Activated CD4-positive, alpha-beta memory T cell treated with anti-CD3 and anti-CD28 coated beads for 36 hours (primary cell): ENCODE measurements at places on chromosomes 2 and 18. TPM values are rescaled to one million over a fixed set of nuclear protein-coding genes. Genes with fewer than 3 reads are reported as not detected.
A peak's percentile ranks its signal among the peaks of the same experiment; 100 is the strongest.

DNA sequence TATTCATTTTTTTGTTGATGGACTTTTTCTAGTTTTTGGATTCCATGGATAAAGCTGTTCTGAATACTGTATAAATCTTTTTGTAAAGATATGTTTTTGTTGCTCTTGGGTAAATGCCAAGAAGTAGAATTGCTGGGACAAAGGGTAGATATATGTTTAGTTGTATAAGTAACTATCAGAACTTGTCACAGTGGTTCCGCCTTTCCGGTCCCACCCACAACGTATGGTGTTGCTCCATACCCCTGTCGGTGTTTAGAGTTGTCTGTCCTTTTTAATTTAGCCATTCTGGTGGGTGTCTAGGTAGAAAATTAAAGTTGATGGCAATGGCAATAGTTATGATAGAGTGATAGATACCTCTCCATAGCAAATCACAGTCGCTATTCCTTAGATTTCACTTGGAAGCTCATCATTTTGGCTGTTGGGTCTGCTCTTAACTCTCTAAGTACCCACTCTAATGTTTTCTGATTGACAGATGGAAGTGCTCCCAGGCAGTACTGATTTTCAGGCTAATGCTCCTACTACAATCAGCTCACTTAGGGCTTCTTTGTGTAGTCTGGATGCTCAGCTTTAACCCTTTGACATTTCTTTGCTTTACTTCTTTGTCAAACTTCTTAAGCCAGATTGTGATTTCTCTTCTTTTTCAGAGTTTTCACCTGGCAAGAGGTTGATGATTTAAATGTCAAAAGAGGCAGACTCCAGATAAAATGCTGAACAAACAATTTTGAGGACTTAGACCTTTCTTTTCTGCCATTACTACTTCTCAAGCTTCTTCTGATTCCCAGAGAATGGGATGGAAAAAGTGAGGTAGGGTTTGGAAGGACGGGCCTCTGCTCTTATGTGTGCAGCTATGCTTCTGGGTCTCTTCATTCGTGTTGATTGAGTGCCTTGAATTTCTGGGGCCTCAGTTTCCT is 156.4 kb downstream of the AQP4 start:
- no peak overlapping the region for H3K4me3 ChIP-seq
- DNase-seq = no peak
- H3K27ac ChIP-seq = no peak overlapping the region
- H3K27me3 ChIP-seq = no peaks in the 10 kb centered on the region
- no peaks in the 10 kb centered on the region for H3K36me3 ChIP-seq

- DNase-seq = no peak
- no peaks in the 10 kb centered on the region for H3K27me3 ChIP-seq
- H3K4me1 ChIP-seq = no peaks in the 10 kb centered on the region
- H3K36me3 ChIP-seq = no peaks in the 10 kb centered on the region
- no peak overlapping the region for H3K27ac ChIP-seq
Observed at GRCh38 chr2:133711806-133712205, 143.5 kb upstream of the NCKAP5 start.

Gene CCNYL1
- 5.7 TPM for total RNA-seq

Gene ACVR2A
- 2.9 TPM for total RNA-seq

- no peak overlapping the region for H3K4me3 ChIP-seq
- DNase-seq = no peak
- no peaks in the 10 kb centered on the region for H3K27me3 ChIP-seq
- H3K36me3 ChIP-seq = peaks cover 46% of the 10 kb centered on the region
- no peak overlapping the region for H3K27ac ChIP-seq
Observed at GRCh38 chr18:12325726-12326245, 17.7 kb downstream of the TUBB6 start.

Gene SH2D6
- 0.65 TPM for total RNA-seq

DNA sequence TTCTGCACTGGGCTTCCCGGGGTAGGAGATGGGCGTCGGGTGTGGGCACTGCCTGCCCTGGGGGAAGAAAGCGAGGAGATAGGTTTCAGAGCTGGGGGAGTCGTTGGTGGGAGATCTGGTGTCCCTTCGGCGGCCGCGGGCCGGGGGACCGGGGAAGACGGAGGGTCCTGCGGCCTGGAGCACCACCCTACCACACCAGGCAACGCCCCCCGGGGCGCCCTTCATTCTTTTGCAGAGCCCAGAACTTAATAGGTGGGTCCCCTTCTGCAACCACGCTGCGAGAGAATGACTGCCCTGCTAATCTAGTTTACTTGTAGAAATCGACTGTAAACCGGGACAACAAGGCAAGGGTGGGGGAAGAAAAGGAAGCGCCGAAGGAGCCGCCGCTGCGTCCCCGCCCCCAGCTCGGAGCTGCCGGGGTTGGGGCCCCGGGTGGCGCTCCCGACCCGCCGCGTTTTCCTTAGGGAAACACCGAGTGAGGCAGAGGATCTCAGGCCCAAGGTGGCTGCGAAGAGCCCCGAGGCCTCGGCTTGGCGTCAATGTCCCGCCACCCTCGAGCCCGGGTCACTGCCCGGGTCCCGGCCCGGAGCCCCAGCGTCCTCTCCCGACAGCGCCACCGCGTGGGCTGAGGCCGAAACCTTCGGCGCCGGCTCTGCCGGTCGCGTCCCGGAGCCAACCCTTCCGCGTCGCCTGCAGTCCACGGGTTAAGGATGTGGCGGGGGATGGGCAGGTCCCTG is 5.4 kb upstream of the SATB2 start:
- H3K4me1 ChIP-seq = peaks cover 17% of the 10 kb centered on the region
- H3K36me3 ChIP-seq = peaks cover 2% of the 10 kb centered on the region
- H3K27me3 ChIP-seq = peaks cover 70% of the 10 kb centered on the region
- DNase-seq = peak; percentile 74
- H3K4me3 ChIP-seq = peak overlapping the region; percentile 48

Gene KATNAL2
- 0.69 TPM for total RNA-seq

GRCh38 chr2:42510608-42511243 is 16.9 kb upstream of the KCNG3 start:
- no peak overlapping the region for H3K4me3 ChIP-seq
- H3K27ac ChIP-seq = no peak overlapping the region
- no peak for DNase-seq
- peaks cover 7% of the 10 kb centered on the region for H3K4me1 ChIP-seq
- peaks cover 2% of the 10 kb centered on the region for H3K27me3 ChIP-seq

DNA sequence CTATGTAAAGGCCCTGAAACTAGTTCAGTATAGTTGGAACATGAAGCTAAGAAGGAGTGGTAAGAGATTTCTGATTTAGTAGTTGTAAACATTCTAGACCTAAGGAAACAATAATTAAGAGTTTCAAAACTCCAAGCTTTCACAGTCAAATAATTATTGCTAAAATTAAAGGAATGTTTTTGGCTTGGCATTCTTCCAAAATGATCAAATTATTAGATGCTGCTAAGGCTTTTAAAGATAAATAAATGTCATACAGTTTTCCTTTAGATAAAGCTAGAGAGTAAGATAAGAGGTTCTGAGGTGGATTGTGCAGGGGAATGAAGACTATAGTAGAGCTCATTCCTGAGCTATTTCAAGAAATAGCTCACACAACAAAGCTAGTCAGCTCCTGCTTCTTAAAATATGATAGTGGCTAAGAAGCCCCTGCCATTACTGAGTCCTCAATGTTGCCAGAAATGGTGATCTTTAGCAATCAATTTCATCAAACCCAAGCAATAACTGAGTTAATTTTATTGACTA is 45.3 kb downstream of the ZC3H15 start:
- H3K27me3 ChIP-seq = no peaks in the 10 kb centered on the region
- H3K27ac ChIP-seq = no peak overlapping the region
- no peaks in the 10 kb centered on the region for H3K36me3 ChIP-seq
- H3K4me1 ChIP-seq = no peaks in the 10 kb centered on the region
- no peak overlapping the region for H3K4me3 ChIP-seq

Gene GPC1
- total RNA-seq = 4.7 TPM

Gene DUSP2
- total RNA-seq = 539 TPM

GRCh38 chr2:502831-503230 is 174.4 kb downstream of the TMEM18 start:
- H3K27ac ChIP-seq = no peak overlapping the region
- no peaks in the 10 kb centered on the region for H3K4me1 ChIP-seq
- H3K4me3 ChIP-seq = no peak overlapping the region
- no peak for DNase-seq
- no peaks in the 10 kb centered on the region for H3K36me3 ChIP-seq

GRCh38 chr2:62723253-62723652 is 17.7 kb downstream of the EHBP1 start:
- H3K4me3 ChIP-seq = no peak overlapping the region
- peaks cover 14% of the 10 kb centered on the region for H3K4me1 ChIP-seq
- H3K36me3 ChIP-seq = peaks cover 14% of the 10 kb centered on the region
- no peak overlapping the region for H3K27ac ChIP-seq

Gene SULT1C4
- total RNA-seq = not detected

Gene ACTG2
- total RNA-seq = not detected

Gene SERPINB11
- not detected for total RNA-seq

- H3K27me3 ChIP-seq = no peaks in the 10 kb centered on the region
- H3K36me3 ChIP-seq = no peaks in the 10 kb centered on the region
- H3K4me1 ChIP-seq = peaks cover 27% of the 10 kb centered on the region
- no peak overlapping the region for H3K27ac ChIP-seq
Observed at GRCh38 chr2:195582188-195582587, 74.8 kb upstream of the SLC39A10 start.

GRCh38 chr18:60978338-60978737 is 354.9 kb upstream of the CDH20 start:
- H3K4me1 ChIP-seq = no peaks in the 10 kb centered on the region
- DNase-seq = no peak
- H3K4me3 ChIP-seq = no peak overlapping the region
- H3K36me3 ChIP-seq = no peaks in the 10 kb centered on the region

DNA sequence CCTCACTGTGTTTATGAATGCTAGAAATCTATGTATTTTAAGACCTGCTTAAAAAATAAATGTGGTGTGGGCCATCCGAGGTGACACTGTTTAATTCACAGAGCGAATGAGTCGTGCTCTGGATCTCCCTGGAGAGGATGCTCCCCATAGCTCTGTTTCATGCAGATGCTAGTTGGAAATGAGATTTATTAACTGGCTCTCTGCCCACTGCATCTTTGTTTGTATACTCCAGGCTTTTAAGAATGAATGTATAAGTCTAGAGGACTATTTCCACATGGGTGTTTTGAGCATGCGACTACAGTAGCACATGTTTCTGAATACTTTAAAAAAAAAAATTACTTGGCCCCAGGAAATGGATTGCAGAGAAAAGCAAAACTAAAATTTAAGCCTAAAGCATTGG is 3.9 kb downstream of the MAPRE2 start:
- peak overlapping the region; percentile 18 for H3K4me3 ChIP-seq
- no peaks in the 10 kb centered on the region for H3K27me3 ChIP-seq
- DNase-seq = no peak
- peaks cover 74% of the 10 kb centered on the region for H3K4me1 ChIP-seq

Gene ATP6V1C2
- not detected for total RNA-seq

GRCh38 chr2:184524551-184525382 is 73.6 kb upstream of the ZNF804A start:
- H3K36me3 ChIP-seq = no peaks in the 10 kb centered on the region
- no peaks in the 10 kb centered on the region for H3K27me3 ChIP-seq
- H3K4me1 ChIP-seq = no peaks in the 10 kb centered on the region
- DNase-seq = no peak
- H3K4me3 ChIP-seq = no peak overlapping the region
- no peak overlapping the region for H3K27ac ChIP-seq

- peaks cover 2% of the 10 kb centered on the region for H3K27me3 ChIP-seq
- peaks cover 33% of the 10 kb centered on the region for H3K36me3 ChIP-seq
- peaks cover 74% of the 10 kb centered on the region for H3K4me1 ChIP-seq
- H3K27ac ChIP-seq = peak overlapping the region; percentile 50
Observed at GRCh38 chr2:102021779-102022178, 30.0 kb downstream of the IL1R2 start.
